Fibroblast of skin of right quadriceps (primary cell): ENCODE measurements at places on chromosomes 3 and 15.

GRCh38 chr15:73485372-73485771 is 42.4 kb downstream of the REC114 start:
- no peak for DNase-seq

- DNase-seq = no peak
Observed at GRCh38 chr15:62104846-62105245, 38.1 kb downstream of the C2CD4A start.

DNA sequence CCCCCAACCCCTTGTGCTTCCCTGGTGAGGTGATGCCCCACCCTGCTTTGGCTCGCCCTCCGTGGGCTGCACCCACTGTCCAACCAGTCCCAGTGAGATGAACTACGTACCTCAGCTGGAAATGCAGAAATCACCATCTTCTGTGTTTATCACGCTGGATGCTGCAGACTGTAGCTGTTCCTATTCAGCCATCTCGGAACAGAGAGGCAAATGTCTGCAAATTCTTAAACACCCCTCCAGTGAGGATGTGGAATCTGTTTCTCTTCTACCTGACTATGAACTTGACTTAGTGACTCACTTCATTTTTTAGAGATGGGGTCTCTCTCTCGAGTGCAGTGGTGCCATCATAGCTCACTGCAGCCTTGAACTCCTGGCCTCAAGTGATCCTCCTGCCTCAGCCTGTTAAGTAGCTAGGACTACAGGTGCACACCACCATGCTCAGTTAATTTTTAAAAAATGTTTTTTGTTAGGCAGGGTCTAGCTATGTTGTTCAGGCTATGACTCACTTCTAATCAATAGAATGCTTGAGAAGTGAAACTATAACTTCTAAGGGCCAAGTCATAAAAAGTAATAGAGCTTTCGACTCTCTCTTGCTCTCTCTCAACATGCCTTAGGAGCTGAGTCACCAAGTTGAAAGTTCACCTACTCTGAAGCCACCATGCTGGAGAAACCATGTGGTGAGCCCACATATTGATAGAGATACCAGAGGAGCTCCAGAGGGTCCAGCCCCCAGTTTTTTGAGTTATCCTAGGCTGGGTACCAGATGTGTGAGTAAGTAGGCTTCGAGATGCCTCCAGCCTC is 11.5 kb upstream of the PARP14 start:
- peak; percentile 86 for DNase-seq

- no peak for DNase-seq
Observed at GRCh38 chr3:137692803-137693431, 71.2 kb upstream of the SOX14 start.

- DNase-seq = no peak
Observed at GRCh38 chr3:164113371-164114332, 964.6 kb downstream of the SI start.

- no peak for DNase-seq
Observed at GRCh38 chr3:148748283-148748682, 50.6 kb downstream of the AGTR1 start.

DNA sequence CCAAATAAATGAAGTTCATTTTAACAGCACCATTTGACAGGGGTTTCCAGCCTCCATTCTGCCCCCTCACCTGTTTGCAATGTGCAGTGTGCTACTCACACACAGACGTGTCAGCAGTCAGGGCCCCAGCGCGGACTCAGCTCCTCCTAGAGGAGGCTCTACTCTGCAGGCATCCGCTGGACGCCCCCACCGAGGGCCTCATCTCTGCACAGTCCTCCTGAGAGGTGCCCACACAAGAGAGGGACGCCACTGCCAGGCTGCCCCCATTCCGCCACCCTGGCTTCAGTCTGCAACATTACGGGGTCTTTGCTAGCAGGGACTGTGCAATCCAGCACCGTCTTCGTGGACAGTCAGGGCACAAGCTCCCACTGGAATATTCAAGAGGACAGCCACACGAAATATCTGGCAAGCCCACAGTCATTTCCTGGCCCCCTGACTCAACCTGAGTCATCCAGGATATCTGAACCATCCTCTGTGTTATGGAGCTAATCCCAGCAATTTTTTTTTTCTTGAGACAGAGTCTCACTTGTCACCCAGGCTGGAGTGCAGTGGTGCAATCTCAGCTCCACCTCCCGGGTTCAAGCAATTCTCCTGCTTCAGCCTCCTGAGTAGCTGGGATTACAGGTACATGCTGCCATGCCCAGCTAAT is 255.0 kb downstream of the OCA2 start:
- peak; percentile 93 for DNase-seq

GRCh38 chr15:71409541-71409940 is 294.3 kb downstream of the THSD4 start:
- DNase-seq = no peak

DNA sequence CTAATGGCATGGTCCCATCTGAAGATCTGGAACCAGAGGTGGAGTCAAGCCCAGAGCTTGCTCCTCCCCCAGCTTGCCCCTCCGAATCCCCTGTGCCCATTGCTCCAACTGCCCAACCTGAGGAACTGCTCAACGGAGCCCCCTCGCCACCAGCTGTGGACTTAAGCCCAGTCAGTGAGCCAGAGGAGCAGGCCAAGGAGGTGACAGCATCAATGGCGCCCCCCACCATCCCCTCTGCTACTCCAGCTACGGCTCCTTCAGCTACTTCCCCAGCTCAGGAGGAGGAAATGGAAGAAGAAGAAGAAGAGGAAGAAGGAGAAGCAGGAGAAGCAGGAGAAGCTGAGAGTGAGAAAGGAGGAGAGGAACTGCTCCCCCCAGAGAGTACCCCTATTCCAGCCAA is 7.3 kb downstream of the EIF4G1 start:
- DNase-seq = no peak

- no peak for DNase-seq
Observed at GRCh38 chr3:9404680-9405079, 7.3 kb downstream of the SETD5 start.

- peak; percentile 52 for DNase-seq
Observed at GRCh38 chr3:48507256-48508061, 3.5 kb upstream of the SHISA5 start.

DNA sequence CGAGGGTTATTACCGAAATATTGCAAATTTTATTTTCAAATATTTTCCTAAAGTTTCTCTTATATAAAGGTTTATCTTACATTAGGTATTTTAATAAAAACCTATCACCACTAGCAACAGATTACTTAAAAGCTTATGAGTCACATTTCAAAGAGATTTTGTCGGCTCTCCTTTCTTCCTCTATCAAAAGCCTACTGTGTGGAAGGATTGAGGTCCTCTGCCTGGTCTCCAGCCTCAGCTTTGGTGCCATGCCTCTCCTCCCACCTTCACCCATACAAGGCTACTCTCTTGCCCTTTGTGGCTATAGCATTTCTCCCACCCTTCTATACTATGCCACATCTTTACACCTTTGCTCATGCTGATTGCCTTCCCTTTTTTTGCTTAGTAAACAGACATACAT is 199.3 kb downstream of the TNIK start:
- DNase-seq = no peak

- peak; percentile 12 for DNase-seq
Observed at GRCh38 chr15:79702621-79703020, 194.2 kb downstream of the MTHFS start.

- no peak for DNase-seq
Observed at GRCh38 chr3:183129243-183129642, 29.9 kb upstream of the MCCC1 start.

- DNase-seq = no peak
Observed at GRCh38 chr3:17111586-17111985, 226.8 kb downstream of the PLCL2 start.

GRCh38 chr15:41950489-41950888 is 21.9 kb downstream of the EHD4 start:
- no peak for DNase-seq

GRCh38 chr15:59436774-59437141 is 1.2 kb upstream of the FAM81A start:
- DNase-seq = peak; percentile 8
